H1 (cell line): ENCODE measurements at places on chromosomes 4 and X.

DNA sequence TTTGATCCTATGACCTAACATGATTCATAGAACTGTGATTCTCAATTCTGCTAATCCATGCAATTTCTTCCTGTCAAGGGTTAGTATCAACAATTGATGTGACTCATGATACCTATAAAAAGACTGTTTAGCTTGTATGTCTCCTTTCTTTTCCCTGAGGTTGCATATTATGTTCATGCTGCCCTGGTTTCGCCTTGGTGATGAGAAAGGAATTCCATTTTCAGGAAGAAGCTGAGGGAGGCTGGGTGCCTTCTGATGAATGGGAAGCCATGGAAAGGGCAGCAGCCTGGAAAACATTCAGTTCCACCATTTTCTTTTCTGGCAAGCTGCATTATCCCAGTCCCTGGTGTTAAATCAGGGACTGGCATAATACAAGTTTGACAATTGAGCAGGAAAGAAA lies 976.5 kb downstream of the RPA4 start:
- DNase-seq, result no peak

- DNase-seq, result no peak
Measured at GRCh38 chr4:135739354-135739753, 1537.8 kb upstream of the PABPC4L start.

GRCh38 chr4:158814636-158815330 lies 46.0 kb downstream of the FNIP2 start:
- no peak for DNase-seq

DNA sequence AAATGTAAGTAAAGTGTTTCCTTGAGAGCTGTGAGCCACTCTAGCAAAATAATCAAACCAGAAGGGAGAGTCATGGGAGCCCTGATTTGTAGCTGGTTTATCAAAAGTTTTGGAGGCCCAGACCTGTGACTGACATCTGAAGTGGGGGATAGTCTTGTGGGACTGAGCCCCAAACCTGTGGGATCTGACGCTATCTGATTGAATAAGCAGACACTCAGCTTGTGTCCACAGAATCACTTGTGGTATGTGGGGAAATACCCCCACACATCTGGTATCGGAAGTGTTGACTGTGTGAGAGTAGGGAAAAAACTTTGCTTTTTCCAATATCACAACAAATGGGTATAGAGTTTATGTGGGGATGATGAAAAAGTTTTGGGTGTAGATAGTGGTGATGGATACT lies 35.4 kb downstream of the FUNDC1 start:
- DNase-seq, result no peak

- no peak for DNase-seq
Measured at GRCh38 chr4:88144866-88145300, 13.6 kb downstream of the ABCG2 start.

- DNase-seq, result no peak
Measured at GRCh38 chrX:140507982-140508305, 3.1 kb upstream of the SOX3 start.

DNA sequence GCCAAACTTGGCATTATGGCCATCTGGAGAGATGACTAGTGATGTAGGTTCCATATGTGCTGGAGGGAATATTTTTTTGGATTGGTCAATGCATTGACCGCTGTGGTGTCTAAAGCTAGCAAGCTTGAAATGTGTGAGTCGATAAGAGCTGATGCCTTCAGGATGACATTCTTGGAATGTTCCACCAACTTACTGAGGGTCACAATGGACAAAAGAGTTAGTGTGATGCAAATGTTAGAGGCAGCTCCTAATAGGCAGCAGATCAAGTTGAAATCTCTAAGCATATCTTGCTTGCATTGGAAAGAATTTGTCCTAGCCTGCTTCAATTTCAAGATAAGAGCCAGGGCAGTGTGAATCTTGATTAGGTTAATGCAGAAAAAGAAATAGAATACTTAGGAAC lies 210.4 kb upstream of the AFF2 start:
- DNase-seq, result no peak

- no peak for DNase-seq
Measured at GRCh38 chr4:124854968-124855367, 142.4 kb upstream of the ANKRD50 start.

GRCh38 chr4:182443070-182443469 lies 199.9 kb downstream of the TENM3 start:
- DNase-seq, result no peak

GRCh38 chr4:83320548-83320947 lies 14.1 kb downstream of the HPSE start:
- DNase-seq, result no peak

DNA sequence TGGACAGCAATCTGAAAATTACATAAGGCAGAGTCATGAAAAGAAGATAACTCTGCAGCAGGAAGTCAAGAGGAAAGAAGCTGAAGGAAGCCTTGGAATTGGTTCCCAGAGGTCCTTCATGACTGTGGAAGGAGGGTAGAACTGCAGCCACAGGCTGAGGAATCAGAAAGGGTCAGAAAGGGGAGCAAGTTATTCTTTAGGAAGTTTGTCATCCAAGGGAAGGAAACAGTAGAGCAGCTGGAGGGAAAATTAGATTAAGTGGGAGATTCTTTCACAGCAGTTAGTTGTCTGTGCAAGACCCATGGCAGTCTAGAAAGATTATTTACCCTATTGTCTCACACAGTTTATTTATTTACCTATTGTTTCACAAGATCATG lies 9.3 kb upstream of the ADH1C start:
- no peak for DNase-seq

DNA sequence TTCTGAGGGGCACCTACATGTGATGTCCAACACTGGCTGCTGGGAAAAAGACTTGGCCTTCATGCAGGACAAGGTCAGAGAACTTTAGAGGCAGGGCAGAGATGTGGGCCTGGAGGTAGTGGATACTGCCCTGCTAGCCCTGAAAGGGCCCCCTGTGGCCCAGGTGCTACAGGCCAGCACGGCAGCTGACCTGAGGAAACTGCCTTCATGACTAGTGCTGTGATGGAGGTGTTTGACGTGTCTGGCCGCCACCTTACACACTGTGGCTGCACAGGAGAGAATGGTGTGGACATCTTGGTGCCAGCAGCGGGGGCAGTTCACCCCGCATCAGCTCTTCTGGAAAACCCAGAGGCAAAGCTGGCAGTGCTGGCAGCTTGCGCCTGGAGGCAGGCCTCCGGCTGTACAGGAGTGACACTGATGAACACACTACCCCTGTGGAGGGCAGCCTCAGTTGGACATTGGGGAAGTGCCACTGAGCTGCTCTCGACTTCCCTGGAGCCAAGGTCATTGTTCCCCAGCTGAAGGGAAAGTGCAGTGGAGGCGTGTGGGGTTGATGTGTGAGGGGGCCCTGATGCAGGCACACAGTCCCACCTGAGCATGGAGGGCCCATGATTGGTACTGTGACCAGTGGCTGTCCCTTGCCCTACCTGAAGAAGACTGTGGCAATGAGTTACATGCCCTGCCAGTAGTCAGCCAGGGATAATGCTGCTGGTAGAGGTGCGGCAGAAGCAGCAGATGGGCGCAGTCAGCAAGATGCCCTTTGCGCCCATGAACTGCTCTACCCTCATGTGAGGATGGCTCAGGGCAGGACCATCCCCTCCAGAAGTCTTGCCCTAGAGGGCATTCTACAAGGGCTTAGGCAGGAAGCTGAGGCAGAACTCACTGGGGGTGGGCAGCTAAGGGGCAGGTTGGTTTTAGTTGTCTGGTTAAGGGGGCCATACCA lies 36.9 kb downstream of the COQ2 start:
- DNase-seq, result no peak

- no peak for DNase-seq
Measured at GRCh38 chrX:143455046-143455445, 62.2 kb downstream of the SPANXN3 start.

DNA sequence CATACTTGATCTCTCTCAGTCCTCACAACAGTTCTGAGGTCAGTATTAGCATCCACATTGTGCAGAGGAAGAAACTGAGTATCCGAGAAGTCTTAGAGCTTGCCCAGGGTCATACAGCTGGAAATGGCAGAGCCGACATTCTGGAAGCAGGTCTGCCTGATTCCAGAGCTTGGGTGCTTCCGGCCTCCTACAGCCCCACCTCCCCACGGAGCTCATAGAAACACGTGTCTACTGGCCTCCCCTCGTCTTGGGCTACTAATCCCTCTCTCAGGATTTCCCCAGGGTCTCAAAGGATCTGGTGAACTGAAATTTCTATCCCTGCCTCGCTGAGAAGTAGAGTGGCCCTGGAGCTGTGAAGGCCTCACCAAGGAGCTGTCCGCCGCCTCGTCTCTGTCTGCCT lies 12.0 kb upstream of the KDM5C start:
- no peak for DNase-seq

DNA sequence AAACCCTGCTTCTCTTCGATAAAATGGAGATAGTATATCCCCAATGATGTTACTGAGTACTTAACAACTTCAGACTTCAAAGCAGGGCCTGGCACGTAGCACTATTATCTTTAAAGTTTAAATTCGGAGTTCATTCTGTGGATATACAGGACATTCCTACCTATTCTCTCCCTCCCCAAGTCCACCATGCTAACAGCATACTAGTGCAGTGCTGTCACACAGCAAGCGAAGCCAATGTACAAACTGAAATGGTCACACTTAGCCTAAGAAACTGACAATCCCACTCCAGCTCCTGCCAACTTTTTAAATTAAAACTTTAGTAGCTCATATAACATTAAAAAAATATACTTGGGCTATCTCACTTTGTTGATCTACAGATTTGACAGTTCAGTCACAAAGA lies 1.2 kb upstream of the DNAJB14 start:
- no peak for DNase-seq

DNA sequence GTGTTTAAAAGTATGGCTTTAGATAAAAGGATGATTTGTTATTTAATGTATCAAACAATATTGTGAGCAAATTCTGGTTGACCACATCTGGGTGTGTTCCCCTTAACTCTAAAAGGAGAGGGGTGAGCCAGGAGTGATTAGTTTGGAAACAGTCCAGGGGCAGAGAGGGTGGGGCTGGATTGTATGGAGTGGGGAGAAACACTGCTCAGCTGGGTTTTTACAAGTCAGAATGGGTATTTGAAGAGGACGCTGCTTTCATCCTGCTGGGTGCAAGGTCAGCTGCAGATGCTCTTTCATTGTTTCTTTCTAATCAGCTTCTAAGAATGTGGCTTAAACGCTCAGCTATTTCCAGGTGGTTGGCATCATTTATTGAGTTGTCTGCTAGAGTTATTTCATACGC lies 82.8 kb upstream of the LIMCH1 start:
- DNase-seq, result no peak

DNA sequence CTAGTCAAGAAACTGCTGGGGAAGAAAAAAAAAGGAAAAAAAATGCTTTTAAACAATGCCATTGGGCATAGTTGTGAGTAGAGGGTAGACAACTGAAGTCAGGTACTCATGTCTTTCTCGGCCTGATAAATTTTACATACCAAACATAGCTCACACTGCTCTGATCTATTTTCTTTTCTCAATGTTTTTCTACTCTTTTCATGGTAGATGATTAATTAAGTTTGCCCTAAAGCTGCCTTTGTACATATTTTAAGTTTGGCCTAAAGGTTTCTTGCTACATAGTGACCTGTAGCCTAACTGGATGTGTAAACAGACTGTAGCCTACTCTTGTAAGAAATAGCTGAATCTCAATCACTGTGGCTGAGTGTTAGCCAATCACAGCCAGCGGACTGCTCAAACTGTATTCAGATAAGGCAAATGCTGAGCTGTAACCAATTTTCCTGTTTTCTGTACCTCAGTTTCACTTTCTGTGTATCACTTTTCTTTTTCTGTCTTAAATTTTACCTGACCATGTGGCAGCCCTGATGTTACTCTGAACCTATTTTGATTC lies 121.0 kb downstream of the PCDH10 start:
- no peak for DNase-seq

GRCh38 chrX:41031256-41031967 lies 53.8 kb upstream of the USP9X start:
- DNase-seq, result no peak

GRCh38 chr4:87848622-87849351 lies 16.0 kb downstream of the MEPE start:
- no peak for DNase-seq

- DNase-seq, result no peak
Measured at GRCh38 chrX:133646719-133647116, 231.4 kb upstream of the GPC4 start.

DNA sequence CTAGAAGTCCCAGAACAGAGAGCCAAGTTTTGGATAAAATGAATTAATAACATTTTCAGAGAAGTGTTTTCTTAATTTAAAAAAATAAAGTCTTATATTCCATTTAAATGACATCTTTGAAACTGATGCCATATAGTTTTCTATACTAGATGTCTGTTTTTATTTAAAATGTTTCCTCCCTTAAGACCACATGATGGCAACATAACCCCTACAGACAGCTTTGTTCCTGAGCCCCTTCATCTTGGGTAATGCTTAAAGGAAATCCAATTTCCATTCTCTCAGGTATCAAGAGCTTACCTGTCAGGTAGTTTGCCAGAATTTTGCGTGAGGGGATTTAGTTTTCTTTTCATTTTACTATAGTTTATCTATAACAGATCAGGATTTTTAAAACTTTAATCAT lies 181.4 kb upstream of the UGT8 start:
- no peak for DNase-seq

- DNase-seq, result no peak
Measured at GRCh38 chr4:185408432-185408831, 11.8 kb downstream of the ANKRD37 start.

DNA sequence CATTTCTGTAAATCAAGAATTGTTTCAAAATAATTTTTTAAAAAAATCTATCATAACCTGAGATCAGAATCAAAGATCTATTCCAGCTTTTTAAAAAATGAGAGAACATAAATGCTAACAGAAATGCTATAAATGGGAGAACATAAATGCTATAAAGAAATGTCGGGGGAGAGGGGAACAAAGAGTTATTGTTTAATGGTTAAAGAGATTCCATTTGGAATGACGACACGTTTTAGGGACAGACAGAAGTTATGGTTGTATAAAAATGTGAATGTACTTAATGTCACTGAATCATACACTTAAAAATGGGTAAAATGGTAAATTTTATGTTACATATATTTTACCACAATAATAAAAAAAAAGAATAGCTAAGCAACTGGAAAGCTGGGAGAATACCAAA lies 127.1 kb downstream of the ATRX start:
- no peak for DNase-seq

DNA sequence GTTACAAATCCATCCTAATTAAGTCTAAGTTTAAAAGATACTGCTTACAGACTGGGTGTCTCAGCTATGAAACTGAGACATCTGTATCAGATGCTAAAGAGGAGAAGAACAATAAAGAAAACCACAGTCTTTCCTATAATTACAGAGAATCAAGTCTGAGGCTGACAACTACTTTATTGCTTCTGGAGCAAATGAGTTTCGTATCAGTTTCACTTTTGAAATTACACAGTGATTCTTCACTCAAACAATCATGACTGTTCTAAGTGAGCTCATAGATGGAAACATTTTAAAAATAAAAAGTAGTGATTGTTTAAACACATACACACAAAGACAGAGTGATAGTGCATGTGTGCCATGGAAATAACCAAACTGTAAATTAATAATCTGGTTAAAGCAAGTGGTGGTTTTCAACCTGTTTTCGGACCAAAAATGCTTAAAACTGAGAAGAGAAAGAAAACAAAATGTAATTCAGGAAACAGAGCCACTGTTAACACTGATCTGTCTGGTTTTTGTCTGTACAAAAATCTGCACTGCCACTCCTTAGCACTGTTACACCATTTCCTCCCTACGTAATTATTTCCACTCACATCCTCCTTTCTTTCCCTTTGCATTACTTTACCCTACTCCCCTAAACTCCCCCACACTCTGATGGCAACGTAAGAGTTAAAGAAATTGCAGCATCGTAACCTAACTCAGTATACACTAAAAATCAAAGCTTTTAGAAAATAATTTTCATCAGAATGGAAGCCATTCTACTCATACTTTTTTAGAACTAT lies 12.5 kb downstream of the RFC1 start:
- DNase-seq, result no peak
